HEK293T (cell line): ENCODE measurements at places on chromosomes 5 and 9.
A peak's percentile ranks its signal among the peaks of the same experiment; 100 is the strongest.

DNA sequence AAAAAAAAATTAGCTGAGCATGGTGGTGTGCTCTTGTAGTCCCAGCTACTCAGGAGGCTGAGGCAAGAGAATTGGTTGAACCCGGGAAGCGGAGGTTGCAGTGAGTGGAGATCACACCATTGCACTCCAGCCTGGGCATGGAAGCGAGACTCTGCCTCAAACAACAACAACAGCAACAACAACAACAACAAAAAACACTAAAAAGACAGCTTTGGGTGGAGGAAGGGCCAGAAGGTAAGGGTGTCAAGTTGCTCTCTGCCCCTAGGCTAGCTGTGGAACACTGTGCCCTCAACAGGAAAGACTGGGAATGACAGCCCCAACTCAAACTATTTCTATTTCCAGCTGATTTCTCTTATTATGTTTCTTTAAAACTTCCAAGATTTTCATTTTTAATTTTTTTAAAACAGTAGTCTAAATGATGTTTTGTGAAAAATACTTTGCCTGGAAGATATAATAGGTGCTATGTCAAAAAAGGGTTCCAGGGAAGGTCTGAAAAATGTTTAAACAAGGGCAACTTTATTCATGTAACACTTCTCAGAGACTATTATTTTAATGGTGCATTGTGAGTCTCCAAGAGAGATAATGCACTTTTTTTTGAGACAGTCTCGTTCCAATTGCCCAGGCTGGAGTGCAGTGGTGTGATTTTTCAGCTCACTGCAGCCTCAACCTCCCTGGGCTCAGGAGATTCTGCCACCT is 29.9 kb downstream of the CLINT1 start:
- DNase-seq = peak; percentile 51

DNA sequence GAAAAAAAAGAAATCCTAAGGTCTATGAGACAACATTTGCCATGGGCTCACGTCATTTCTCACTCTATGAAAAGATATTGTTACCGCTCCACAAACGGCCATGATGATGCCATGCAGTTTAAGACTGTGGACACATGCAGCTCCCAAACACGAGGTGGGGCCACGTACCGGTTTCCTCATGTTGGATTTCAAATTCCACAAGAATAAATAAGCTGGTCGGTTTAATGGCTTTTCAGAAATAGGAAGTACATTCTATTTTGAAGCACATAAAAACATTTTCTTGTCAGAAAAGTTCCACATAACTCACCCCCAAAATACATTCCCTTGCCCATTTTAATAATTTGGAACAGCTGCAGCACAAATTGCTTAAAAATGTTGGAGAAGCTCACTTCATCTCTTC is 130.6 kb downstream of the MYO10 start:
- DNase-seq = no peak

- no peak for DNase-seq
Observed at GRCh38 chr5:2200261-2200950, 317.7 kb upstream of the IRX4 start.

- peak; percentile 82 for DNase-seq
Observed at GRCh38 chr9:92808726-92809451, 44.3 kb upstream of the BICD2 start.

DNA sequence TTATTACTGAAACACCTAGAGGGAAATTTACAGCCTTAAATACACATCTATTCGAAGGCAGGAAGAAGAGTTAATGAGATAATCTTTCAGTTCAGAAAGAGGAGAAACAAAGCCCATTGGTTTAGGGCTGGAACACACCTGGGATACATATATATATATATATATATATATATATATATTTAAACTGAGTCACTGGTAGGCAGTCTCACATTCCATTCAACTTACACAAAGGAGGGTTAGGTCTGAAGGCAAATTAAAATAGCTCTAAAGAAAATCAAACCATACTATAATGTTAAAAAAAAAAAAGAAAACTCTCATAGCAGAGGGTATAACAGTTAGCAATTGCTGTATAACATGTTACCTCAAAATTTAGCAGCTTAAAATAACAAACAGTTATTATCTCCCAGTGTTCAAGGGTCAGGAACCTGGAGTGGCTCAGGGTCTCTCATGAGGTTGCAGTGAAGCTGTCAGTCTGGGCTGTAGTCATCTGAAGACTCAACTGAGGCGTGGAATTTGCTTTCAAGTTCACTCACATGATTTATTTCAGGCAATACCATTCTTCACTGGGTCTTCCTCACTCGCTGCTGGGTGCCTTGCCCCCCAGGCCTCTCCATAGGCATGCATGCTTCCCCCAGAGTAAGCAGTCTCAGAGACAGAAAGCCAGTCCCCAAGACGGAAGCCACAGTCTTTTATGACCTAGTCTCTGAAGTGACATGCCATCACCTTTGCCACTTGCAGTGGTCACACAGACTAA is 332.8 kb downstream of the NSG2 start:
- no peak for DNase-seq
